ENCODE measurements at places on chromosomes 1 and 21.
A peak's percentile ranks its signal among the peaks of the same experiment; 100 is the strongest.

DNA sequence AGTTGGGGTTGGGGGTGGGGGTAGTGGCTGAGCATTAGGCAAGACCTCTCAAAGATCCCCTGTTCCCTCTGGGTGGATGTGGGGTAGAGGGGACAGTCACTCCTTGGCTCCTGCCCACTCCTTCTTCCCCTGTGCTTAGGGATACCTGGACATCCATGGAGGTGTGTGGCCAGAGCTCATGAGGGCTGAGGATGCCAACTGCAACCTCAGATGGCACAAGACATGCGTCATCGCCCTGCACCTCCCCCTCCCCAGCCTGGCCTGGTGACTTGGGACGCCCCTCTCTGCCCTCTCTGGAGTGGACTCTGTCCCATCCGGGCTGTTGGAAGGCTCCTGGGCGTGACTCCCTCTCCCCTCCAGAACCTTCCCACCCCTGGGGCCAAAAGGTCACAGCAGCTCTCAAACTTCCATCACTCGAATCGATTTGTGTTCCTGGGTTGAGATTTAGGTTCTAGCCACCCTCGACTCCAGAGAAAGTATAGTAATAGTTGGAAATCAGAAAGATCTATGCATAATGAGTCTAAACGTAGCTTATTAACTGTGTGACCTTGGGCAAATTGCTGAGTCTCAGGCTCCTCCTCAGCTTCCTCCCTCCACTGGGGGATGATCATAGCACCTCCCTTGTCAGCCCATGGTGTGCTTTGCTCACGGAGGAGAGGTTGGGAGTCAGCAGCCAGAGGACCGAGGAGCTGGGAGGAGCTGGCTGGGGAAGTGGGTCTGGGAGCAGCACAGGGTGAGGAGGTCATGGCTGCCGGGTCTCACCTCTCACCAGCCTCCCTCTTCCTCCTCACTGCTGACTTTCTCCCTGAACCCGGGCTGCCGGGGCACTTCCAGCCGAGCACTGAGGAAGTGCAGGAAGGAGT lies 2.2 kb upstream of the PTPN7 start:
- no peak for DNase-seq

- DNase-seq = no peak
These were observed 76.9 kb downstream of the RGS18 start for GRCh38 chr1:192235127-192235526.

GRCh38 chr1:51910221-51911000 lies 31.9 kb upstream of the NRDC start:
- no peak for DNase-seq

GRCh38 chr1:15826810-15827507 lies 19.5 kb upstream of the UQCRHL start:
- DNase-seq = no peak

DNA sequence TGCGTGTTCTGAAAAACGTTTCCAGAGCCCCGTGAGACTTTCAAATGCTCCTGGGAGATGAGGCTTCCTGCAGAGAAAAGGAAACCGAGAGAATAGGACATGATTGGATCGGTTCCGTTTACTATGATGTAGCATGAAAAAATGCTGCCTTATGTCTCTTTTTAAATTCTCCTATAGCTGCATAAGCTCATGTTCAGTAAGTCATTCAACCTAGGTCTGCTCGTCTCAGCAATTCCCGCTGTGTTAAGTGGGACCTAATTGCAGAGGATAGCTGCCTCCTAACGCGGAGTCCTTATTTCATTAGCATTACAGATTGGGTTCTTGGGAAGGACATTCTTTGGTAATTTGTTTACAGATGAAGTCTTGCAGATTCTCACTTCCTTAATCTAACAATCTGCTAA lies 165.3 kb downstream of the GALNT2 start:
- DNase-seq = no peak

DNA sequence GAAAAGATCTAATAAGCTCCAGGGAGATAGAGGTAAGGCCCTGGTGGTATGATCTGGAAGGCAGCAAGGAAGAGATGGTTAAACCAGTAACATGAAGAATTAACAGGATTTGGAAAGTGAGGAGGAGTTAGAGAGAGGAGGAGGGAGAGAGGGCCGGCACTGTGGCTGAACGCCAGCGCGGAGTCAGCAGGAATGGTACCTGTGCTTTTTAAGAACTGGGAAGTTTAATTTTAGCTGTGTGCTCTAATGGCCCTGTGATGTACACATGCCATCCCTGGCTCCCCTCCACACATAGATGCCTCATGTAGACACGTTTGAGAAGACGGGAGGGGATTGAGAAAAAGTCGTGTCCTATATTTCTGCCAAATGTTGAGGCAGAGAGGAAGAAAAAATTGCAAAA lies 13.8 kb upstream of the AVPR1B start:
- DNase-seq = no peak

GRCh38 chr1:23202263-23202749 lies 15.0 kb downstream of the HTR1D start:
- peak; percentile 49 for DNase-seq

- no peak for DNase-seq
These were observed 104.8 kb downstream of the OMA1 start for GRCh38 chr1:58441699-58442098.

DNA sequence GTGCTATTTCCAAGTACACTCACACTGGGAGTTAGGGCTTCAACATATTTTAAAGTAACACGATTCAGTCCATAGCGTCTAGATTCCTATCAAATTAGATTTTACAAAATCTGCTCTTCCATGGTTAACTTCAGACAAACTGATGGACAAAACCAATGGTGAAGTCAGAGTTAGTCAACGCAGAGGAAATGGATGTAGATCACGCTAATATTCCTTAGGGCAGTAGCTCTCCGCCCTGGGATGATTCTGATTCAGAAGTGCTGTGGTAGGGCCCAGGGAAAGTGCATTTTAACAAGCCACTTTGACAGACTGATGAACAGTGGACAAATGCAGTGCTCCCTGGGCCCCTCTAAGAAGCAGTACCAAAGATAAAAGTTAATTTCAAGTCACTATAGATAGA lies 83.2 kb downstream of the HIVEP3 start:
- no peak for DNase-seq

GRCh38 chr1:45870500-45870899 lies 67.1 kb downstream of the MAST2 start:
- DNase-seq = peak; percentile 66

DNA sequence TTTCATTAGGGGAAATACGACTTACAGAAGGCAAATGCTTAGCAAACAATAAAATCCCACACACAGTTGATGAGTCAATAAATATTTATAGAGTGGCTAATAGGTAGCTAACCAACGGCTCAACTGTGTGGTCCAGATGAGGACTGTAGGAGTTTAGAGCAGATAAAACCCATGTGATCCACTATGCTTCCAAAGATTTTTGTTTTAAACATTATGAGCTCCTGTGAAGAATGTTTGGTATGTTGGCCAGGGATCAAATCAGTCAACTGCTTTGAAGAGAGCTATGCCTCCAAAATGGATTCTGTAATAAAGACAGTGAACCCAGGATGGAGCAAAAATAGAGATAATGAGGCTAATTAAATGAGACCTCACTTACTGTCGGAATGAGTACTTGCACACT lies 72.3 kb upstream of the COL11A1 start:
- peak; percentile 70 for DNase-seq

- no peak for DNase-seq
These were observed 15.4 kb downstream of the RABGAP1L start for GRCh38 chr1:174174461-174175329.

- peak; percentile 47 for DNase-seq
These were observed 1.2 kb downstream of the RAB25 start for GRCh38 chr1:156062189-156062588.

DNA sequence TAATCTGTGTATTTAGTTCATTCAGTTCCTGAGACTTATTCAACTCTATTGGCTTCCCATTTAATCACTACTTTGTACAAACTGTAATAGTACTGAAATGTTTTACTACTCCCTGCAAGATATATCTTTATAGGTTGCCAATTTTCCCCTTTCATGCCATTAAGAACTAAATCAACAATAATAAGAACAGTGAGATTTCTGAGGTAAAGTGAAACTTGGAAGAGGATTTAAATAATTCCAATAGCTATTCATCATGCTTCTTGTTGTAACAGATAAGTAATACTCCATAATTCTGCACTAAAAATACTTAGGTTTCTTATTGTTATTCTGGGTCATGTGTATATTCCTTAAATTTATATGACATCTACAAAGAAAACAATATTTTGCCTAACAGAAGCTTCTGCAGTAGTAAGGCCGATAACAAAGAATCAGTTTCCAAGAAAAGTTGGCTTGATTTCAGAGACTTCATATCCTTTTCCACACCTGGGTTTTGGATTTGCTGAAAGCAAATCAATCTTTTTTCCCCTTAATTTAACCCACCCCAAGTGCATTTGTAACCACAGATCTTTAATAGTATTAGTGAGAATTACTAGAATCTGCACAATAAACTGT lies 258.3 kb downstream of the FAF1 start:
- DNase-seq = no peak

DNA sequence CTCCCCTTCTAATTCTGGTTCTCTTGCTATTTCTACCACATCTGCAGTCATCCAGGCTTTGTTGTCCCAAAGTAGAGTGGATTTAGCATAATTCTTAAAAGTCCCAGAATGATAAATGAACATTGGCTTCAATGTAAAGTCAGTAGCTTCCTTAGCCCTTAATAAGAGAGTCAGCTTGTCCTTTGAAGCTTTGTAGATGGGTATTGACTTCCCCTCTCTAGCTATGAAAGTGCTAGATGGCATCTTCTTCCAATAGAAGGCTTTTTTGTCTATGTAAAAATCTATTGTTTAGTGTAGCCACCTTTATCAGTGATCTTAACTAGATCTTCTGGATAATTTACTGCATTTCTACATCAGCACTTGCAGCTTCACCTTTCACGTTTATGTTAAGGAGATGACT lies 181.4 kb upstream of the B3GALT2 start:
- no peak for DNase-seq

DNA sequence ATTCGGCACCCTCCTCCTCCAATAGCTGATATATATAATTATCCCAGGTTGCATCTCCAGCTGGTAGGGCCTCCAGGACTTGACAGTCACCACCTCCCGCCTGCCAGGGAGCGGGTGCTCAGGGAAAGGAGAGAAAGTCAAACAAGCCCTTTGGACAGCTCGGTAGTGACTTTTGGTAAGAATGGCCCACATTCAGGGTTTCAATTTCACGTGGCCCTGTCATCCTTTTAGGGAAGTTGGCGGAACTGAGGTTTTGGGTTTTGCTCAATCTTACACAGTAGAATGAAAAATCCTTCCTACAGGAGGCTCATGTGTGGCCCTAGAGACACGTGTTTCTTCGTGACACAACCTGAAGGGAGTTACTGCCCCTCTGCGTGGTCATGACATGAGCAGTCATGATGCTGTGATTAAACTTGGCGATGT lies 44.2 kb downstream of the CAPN8 start:
- DNase-seq = no peak

DNA sequence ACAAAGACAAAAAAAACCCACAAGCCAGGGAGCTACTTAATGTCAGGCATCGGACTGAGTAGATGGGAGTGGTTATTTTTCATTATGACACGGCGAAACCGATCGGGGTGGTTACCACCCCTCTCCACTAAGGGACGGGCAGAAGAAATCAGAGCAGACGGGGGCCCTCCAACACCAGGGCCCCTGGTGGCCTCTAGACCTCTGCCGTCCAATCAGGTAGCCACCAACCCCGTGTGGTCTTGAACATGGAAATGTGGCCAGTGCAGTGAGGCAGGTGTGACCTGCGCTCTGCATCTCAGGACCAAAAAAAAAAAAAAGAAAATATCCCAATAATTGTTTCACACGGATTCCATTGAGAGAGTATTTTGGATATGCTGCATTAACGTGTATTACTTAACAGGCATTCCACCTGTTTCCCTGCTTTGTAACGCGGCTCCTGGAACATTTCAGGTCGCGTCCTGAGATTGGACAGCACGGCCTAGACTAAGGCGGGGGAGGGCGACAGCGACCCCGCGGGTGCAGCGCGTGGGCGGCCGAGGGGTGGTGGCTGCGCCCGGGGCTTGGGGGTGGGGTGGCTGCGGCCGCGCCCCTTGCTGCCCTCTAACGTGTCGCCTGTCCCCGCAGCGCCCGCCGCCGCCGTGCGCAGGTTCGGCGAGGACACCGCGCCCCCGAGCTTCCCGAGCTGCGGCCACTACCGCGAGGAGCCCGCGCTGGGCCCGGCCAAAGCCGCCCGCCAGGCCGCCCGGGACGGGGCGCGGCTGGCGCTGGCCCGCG lies 48.3 kb downstream of the SIM2 start:
- DNase-seq = no peak

- no peak for DNase-seq
These were observed 87.9 kb upstream of the SOX13 start for GRCh38 chr1:203985044-203985443.
